ENCODE measurements at places on chromosomes 11 and 22. TPM values are rescaled to one million over a fixed set of nuclear protein-coding genes. Genes with fewer than 3 reads are reported as not detected.

DNA sequence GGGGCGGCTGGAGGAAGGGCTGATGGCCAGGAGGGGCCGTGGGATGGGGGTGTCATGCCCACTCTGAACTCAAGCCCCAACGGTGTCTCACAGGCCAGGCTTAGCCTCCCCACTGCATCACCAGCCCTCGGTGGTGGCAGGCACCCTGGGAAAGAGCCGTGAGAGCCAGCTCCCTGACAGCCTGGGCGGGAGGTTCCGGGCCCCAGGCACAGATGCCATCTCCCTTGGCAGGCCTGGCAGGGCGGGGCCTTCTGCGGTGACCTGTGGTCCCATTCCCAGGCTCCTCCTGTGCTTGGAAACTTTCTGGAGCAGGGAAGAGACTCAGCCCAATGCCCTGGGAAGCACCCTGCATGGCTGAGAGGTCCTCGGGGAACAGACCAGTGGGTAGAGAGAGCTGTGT is 4.8 kb downstream of the PHLDA2 start:
- no peak for DNase-seq
- peaks cover 3% of the 10 kb centered on the region for H3K36me3 ChIP-seq
- no peak overlapping the region for H3K4me3 ChIP-seq
- H3K4me1 ChIP-seq: peaks cover 12% of the 10 kb centered on the region
- no peak overlapping the region for H3K27ac ChIP-seq
- H3K27me3 ChIP-seq: peaks cover 16% of the 10 kb centered on the region

- H3K4me3 ChIP-seq: no peak overlapping the region
- no peak for DNase-seq
- no peaks in the 10 kb centered on the region for H3K4me1 ChIP-seq
- no peaks in the 10 kb centered on the region for H3K36me3 ChIP-seq
- no peaks in the 10 kb centered on the region for H3K27me3 ChIP-seq
Observed at GRCh38 chr11:15901054-15901453, 455.3 kb downstream of the SOX6 start.

DNA sequence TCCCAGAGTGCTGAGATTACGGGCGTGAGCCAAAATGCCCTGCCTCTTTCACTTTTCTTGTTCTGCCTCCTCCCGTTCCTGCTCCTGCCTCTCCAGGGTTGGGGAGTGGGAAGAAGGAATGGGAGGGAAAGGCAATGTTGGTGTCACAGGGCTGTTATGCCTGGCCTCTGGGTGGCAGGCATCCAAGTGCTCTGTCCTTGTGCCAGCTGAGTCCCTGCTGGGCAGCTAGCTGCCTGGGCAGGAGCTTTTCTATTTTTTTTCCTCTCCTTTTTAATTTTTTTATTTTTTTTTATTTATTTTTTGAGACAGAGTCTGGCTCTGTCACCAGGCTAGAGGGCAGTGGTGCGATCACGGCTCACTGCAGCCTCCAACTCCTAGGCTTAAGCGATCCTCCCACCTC is 4.1 kb upstream of the SAC3D1 start:
- H3K27me3 ChIP-seq: no peaks in the 10 kb centered on the region
- no peak for DNase-seq
- peaks cover 14% of the 10 kb centered on the region for H3K36me3 ChIP-seq
- no peak overlapping the region for H3K27ac ChIP-seq

DNA sequence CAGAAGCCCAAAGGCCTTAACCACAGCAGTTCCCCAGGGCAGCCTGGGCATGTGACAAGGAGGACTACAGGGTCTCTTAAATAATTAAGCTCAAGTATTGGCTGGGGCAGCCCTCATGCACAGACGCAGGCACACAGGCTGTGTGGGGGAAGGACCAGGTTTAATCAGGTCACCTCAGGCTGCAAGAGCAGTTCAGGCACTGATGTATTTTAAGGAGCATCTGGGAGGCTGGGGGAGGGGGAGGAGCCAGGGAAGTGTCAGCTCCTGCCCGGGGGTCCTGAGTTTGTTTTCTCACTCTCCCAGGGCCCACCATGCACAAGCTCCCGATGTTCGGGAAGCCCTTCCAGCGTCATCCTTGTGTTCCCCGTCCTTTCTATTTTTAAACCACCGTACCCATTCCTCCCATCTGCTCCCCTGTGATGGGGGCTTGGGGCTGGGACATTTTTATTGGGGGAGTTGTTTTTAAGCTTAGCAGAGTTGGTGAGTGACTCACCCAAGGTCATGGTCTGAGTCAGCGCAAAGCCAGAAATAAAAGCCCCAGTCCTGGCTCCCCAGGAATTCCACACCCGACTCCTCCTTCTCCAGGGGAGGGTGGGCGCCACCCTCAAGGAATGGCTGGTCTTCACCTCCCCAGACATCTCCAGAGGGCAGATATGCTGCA is 2.4 kb downstream of the CSDC2 start:
- H3K4me1 ChIP-seq: peaks cover 8% of the 10 kb centered on the region
- peaks cover 25% of the 10 kb centered on the region for H3K27me3 ChIP-seq
- no peak overlapping the region for H3K27ac ChIP-seq
- DNase-seq: no peak
- H3K36me3 ChIP-seq: no peaks in the 10 kb centered on the region
- no peak overlapping the region for H3K4me3 ChIP-seq

DNA sequence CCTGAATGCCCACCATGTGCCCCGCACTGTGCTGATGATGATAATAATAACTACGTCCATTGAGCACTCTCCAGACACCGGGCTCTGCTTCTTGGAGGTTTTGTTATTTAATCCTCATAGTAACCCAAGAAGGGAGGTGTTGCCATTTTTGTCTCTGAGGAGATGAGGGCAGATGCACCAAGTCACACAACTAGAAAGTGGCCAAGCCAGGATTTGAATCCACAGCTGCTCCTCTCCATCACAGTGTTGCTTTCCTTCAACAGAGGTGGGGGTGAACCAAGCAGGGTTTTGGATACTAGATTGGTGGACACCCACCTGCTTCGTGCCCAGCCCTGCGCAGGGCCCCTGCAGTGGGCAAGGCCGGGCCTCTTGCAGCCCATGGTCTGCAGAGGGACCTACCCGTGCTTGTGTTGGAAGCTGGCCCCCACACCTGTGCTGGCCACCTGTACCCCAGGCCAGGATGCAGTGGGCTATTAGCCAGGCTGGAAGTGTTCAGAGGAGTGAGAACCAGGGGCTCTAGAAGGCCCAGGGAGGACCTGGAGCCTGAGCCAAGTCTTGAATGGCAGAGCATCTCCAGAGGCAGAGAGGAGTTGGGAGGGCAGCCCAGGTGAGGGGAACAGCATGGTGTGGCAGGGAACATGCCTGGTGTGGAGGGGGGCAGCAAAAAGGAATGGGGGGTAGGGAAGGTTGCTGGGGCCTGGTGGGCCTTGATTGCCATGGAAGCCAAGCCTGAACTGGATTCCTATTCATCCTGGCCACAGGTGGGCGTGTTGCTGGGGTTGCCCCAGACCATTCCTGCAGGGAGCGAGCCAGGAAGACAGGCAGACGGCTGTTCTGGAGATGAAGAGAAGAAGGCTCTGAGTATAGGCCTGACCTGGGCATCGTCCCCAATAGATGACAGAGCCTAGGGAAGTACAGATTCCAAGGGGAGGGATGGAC is 2.7 kb upstream of the DPP3 start:
- DNase-seq: no peak
- H3K27me3 ChIP-seq: no peaks in the 10 kb centered on the region
- peaks cover 23% of the 10 kb centered on the region for H3K4me1 ChIP-seq
- peak overlapping the region; percentile 41 for H3K4me3 ChIP-seq
- no peak overlapping the region for H3K27ac ChIP-seq

- no peaks in the 10 kb centered on the region for H3K27me3 ChIP-seq
- H3K27ac ChIP-seq: no peak overlapping the region
- peaks cover 59% of the 10 kb centered on the region for H3K4me1 ChIP-seq
- DNase-seq: no peak
- no peak overlapping the region for H3K4me3 ChIP-seq
- peaks cover 8% of the 10 kb centered on the region for H3K36me3 ChIP-seq
Observed at GRCh38 chr11:134228625-134229024, 4.2 kb downstream of the VPS26B start.

GRCh38 chr22:18091916-18092526 is 14.2 kb downstream of the PEX26 start:
- no peaks in the 10 kb centered on the region for H3K27me3 ChIP-seq
- DNase-seq: peak; percentile 65
- peaks cover 57% of the 10 kb centered on the region for H3K36me3 ChIP-seq
- H3K27ac ChIP-seq: peak overlapping the region; percentile 78

The USP2 gene
- total RNA-seq: 0.35 TPM

The LSP1 gene
- total RNA-seq: 303 TPM

The SVIP gene
- 45.4 TPM for total RNA-seq
